Fibroblast of skin of right biceps (primary cell): ENCODE measurements at places on chromosomes 6 and 20.

DNA sequence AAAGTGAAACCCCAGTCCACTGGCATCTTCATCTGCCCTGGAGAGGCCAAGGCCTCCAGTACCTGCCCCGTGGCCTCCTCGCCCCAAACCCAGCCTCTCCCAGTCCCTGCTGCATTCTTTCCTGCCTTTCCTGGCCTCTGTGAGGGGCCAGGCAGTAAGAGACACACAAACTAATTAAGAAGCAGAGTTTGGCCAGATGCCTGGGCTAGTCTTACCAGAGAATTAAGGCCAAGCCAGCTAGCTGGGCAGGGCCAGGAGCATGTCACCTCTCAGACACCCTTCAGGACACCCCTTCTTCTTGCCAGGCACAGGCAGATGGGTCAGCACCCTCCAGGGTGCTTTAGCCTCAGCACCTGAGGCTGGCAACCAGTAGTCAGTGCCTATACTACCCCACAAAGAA, 2.4 kb downstream of the MDGA1 start:
- peak; percentile 12 for DNase-seq

DNA sequence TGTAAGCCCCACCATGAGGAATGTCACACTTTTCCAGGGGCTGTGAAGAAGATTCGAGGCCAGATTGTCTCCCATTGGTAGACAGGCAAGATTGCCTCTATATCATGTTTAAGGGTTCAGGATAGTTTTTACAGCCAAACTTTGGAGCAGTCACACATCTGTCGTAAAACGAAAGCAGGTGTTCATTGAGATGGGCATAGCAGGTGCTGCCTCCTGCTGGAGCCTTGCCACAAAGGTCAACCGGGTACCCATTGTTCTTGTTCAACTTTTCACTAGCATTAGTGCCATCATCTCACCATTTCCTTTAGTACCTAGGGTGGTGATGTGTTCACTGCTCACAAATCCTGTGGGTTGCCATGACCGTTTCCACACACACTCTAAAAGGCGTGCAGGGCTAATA, 198.3 kb downstream of the HTR1B start:
- DNase-seq, result no peak

GRCh38 chr6:57068061-57068460, 21.6 kb downstream of the KIAA1586 start:
- DNase-seq, result peak; percentile 30

GRCh38 chr20:61371501-61372136, 119.6 kb downstream of the CDH4 start:
- DNase-seq, result no peak
